ENCODE measurements at places on chromosomes 12 and 14. TPM values are rescaled to one million over a fixed set of nuclear protein-coding genes. Genes with fewer than 3 reads are reported as not detected.

The PSMD9 gene
- total RNA-seq, result 68.5 TPM

The PIWIL1 gene
- not detected for total RNA-seq

The PPM1H gene
- total RNA-seq, result not detected

The CISTR gene
- total RNA-seq, result not detected

The UTP20 gene
- total RNA-seq, result 50.7 TPM

The STON2 gene
- total RNA-seq, result 0.37 TPM

The ST8SIA1 gene
- 0.49 TPM for total RNA-seq

The FAM181A gene
- not detected for total RNA-seq

Data from activated naive CD8-positive, alpha-beta T cell treated with anti-CD3 and anti-CD28 coated beads for 36 hours (primary cell).